ENCODE measurements at places on chromosomes 7 and 10. TPM values are rescaled to one million over a fixed set of nuclear protein-coding genes. Genes with fewer than 3 reads are reported as not detected.
A peak's percentile ranks its signal among the peaks of the same experiment; 100 is the strongest.

DNA sequence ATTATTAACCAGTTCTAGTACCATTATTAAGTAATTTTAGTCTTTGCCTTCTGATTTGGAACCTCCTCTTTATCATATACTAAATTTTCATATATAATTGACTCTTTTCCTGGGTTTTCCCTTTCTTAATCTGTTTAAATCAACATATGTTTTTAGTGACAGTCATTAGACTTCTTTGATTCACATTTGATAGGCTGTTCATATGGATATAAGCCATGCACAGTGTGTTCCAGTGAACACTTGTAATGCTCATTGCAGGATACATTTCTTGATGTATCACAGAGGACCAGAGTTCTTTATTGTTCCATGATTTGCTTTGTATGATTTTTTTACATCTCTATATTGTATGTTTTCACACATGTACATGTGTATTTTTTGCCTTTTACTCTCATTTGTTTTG is 114.0 kb downstream of the MLLT10 start:
- ATAC-seq = no peak

GRCh38 chr10:17859492-17860156 is 50.5 kb downstream of the MRC1 start:
- no peak for ATAC-seq

DNA sequence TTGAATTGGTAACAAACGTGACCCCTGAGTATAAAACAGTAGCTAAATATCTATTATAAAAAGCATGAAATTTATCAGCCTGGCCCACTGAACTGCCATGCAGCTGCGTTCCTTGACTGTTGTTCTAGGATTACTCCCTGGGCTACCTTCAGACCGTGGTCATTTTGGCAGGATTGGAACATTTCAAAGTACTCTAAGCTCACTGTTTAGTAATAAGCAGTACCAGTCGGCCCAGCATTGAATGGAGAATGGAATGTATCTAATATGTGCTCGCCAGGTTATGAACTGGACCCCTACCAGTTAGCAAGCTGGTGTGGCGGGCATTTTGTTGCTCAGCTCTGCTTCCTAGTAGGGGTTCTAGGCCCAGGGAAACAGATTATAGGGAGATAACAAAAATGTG is 112.2 kb downstream of the SEMA3C start:
- ATAC-seq = no peak

- ATAC-seq = no peak
Measured at GRCh38 chr10:119133949-119134348, 30.0 kb downstream of the DENND10 start.

GRCh38 chr7:19116121-19117090 is 1.0 kb downstream of the TWIST1 start:
- ATAC-seq = no peak

DNA sequence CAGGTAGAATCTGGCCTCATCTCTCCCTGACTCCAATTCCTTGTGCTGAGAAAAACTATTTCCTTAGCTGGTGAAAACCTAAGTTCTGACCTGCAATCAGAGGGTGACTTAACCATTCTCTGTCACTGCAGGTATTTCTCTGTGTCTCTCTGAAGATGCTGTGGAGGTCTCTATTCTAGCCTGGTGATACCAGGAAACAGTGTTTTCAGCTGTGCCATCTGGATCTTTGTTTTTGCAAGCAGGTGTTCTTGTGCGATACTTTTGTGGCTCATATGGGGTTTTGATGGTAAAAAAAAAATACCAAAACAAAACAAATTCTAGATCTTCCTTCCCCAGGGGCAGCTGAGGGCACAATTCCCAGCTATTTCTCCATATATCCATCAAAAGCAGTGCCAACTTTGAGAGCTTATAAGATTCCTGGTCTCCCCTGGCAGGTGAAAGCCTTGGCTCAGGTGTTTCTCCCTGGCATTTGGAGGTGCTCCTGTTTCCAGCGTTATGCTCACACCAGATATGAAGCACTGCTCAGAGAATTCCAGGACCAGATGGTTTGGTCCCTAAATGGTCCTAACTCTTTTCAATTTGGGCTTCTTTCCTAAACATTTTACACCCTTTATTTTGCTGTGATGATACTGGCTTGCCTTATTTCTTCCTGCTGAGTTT is 9.9 kb upstream of the NPVF start:
- ATAC-seq = no peak

DNA sequence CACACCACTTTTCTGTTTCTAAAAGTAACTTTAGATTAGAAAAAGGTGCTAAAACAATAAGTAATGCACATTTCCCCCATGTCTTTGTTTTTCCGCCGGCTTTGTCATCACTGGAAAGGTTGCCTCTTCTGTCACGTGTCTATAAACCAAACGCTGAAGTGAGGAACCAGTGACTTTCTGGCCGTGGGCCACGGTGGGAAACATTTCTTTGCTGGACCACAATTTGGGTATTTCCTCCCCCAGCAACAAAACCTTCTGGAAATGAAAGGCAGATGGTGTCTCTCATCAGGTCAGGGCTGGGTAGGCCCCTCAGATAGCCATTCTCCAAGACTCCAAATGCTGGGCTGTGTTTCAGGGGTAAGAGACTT is 174.5 kb downstream of the SH3PXD2A start:
- no peak for ATAC-seq

DNA sequence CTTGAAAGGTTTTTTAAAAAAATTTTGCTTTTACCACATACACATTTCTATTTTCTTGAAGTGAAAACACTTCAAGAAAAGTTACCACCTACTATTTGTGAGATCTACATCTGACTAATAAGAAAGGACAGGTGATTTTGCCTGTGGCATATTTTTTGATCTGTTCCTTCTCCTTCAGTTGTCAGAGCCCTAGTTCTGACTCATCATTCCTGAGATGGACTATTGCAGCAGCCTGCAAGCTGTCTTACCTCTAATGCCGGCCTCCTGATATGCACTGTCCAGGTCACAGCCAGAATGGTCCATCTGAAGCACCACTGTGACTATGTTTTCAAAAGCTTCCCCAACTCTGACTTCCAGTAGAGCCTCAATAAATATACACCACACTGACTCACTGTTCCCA is 28.2 kb upstream of the ANK3 start:
- ATAC-seq = peak; percentile 55

- no peak for ATAC-seq
Measured at GRCh38 chr7:127378537-127378936, 14.0 kb downstream of the ZNF800 start.

DNA sequence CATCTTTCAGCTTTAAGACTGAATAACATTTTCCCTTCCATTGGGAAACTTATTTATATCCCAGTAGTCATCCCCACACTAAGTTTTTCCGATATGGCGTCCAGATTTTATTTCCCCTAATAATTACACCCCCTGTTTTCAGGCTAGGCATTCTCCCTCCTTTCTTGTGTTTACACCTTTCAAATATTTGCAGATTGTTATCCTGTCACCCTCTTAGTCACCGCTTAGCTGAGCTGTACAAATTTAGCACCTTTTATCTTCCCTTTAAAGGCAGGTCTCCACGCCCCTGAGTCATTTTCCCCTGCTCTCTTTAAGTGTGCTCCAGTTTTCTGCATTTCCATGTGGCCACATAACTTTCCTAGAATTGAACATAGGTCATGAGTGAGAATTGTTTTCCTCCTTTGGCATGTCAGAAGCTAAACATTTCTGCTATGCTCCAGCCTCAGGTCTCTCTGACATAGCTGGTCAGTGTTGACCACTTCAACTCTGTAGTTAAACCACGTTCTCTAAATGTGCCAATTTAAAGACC is 47.4 kb downstream of the LRRC4 start:
- ATAC-seq = peak; percentile 72

- ATAC-seq = no peak
Measured at GRCh38 chr10:111130471-111130870, 53.6 kb downstream of the ADRA2A start.

DNA sequence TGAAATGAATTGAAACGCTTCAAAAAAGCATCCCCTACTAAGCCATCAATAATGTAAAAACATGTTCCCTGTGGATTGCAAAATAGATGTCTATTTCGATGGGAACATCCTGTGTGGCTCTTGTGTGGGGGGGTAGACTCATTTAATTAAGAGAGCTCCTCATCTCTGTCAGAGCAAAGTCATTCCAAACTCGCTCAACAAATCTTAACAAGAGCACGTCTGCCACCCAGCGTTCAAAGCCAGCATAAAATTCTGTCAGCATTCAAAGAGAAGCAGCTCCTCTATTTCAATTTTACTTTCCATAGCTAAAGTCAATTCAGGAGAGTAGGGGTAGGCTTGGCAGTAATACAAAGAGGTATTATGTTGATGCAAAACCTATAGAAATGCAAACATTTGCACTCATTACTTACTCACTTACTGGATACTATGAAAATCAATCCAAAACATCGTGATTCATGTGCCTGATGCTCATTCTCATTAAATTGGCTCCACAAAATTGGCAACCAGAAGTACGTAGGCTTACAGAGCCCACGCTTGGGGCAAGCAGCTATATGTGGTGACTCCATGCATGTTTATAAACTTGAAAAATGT is 114.9 kb downstream of the IPMK start:
- ATAC-seq = no peak

GRCh38 chr10:35887685-35888084 is 245.6 kb upstream of the FZD8 start:
- ATAC-seq = peak; percentile 82

The NUDT13 gene
- total RNA-seq = 1.0 TPM

The IKZF1 gene
- total RNA-seq = 2.1 TPM

The ENO4 gene
- total RNA-seq = not detected

The CALN1 gene
- 0.24 TPM for total RNA-seq

The PARG gene
- 13.5 TPM for total RNA-seq

The TRIM4 gene
- 13.9 TPM for total RNA-seq

The GRM3 gene
- total RNA-seq = not detected

The SPDYE3 gene
- not detected for total RNA-seq

The SPDYE9 gene
- not detected for total RNA-seq

The GIMAP1 gene
- total RNA-seq = 0.44 TPM

The UNCX gene
- not detected for total RNA-seq

All from esophagus mucosa (tissue), 1 donor.